ENCODE measurements at places on chromosomes 16 and 17. TPM values are rescaled to one million over a fixed set of nuclear protein-coding genes. Genes with fewer than 3 reads are reported as not detected.

Gene MPP2
- total RNA-seq: 6.0 TPM

Gene SCNN1G
- not detected for total RNA-seq

Gene BIRC5
- total RNA-seq: 93.7 TPM

Gene TMEM100
- not detected for total RNA-seq

Gene DOC2B
- total RNA-seq: not detected

Gene KRTAP4-12
- total RNA-seq: not detected

Gene NPIPB12
- 67.9 TPM for total RNA-seq

Gene RPS6KB1
- total RNA-seq: 44.2 TPM

Gene FBXO39
- not detected for total RNA-seq

DNA sequence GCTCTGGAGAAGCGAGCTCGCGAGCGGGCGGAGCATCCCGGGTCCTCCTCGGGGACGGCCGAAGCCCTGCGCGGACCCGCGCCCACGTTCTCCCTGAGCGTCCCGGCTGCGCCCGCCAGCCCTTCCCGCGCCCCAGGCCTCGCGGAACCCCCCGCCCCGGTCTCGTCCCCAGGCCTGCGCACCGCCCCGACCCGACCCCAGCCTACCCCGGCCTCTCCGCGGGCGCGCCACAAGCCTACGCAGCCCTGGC, 159 bp downstream of the USP36 start:
- peaks cover 36% of the 10 kb centered on the region for H3K36me3 ChIP-seq
- H3K4me3 ChIP-seq: peak overlapping the region; percentile 87
- H3K27ac ChIP-seq: peak overlapping the region; percentile 95

DNA sequence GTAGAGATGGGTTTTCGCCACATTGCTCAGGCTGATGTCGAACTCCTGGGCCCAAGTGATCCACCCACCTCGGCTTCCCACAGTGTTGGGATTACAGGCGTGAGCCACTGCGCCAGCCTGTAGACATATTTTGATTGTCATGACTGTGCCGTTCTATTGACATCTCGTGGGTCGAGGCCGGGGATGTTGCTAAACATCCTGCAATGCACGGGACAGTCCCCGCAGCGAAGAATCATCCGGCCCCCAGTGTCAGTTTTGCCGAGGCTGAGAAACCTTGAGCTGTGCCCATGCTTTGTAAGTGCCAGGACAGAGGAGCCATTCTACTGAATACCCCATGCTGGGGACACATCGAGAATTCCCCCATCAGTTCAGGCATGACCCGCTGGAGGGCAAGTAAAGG, 69.1 kb upstream of the GSE1 start:
- no peak overlapping the region for H3K27ac ChIP-seq
- H3K27me3 ChIP-seq: no peaks in the 10 kb centered on the region
- H3K4me1 ChIP-seq: no peaks in the 10 kb centered on the region
- H3K4me3 ChIP-seq: no peak overlapping the region

DNA sequence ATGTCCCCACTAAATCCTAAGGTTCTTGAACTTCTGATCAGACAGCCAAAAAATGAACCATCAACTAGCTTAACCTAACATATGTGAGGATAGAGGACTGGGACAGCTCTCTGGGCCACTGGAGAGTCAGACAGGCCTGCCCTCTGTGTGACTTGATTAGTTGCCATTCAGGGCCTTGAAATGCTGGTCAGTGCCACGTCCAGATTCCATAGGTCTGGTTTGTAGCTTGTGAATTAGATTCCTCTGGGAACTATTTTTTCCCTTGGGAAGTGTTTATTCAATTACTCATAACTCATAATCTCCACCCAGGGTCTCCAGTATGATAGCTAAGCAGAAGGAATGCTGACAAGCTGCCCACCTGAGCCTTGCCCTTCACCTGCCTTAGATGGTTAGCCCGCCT, 48.2 kb downstream of the IGF2BP1 start:
- H3K36me3 ChIP-seq: no peaks in the 10 kb centered on the region
- H3K27me3 ChIP-seq: no peaks in the 10 kb centered on the region
- no peaks in the 10 kb centered on the region for H3K4me1 ChIP-seq
- no peak overlapping the region for H3K27ac ChIP-seq

DNA sequence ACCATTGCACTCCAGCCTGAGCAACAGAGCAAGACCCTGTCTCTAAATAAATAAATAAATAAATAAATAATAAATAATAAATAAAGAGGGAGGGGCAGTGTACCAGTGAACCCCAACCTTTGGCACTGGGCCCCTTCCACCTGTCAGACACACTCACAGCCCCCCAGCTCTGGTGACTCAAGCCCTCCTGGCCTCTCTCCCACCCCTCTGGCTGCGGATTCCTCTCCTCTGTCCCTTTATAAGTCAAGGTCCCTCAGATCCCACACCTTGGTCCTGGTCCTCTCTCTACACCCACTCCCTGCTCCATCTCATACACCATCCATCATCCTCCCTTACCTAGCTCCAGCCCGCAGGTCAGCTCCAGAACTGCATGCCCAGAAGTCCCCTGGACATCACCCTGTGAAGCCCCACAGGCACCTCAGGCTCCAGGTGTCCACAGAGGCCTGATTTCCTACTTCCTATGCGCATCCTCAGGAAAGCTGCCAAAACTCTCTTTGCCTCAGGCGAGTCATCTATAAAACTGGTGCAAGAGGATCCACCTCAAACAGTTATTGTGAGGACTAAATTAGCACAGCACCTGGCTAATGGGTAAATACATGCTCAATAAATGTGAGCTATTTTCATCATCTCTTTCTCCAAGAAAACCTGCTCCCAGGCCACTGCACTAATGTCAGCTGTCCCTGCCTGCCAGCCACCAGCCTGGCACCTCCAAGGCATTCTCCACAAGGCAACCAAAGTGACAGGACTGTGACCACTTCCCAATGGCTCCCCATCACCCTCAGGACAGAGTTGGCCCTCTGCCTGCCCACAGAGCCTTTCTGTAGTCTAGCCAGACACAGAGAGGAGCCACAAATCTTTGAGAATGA, 46.8 kb downstream of the BEAN1 start:
- H3K4me1 ChIP-seq: peaks cover 23% of the 10 kb centered on the region
- no peaks in the 10 kb centered on the region for H3K36me3 ChIP-seq
- H3K4me3 ChIP-seq: no peak overlapping the region
- no peaks in the 10 kb centered on the region for H3K27me3 ChIP-seq
- no peak for DNase-seq

GRCh38 chr17:1473841-1474240, 17.8 kb upstream of the CRK start:
- peak; percentile 60 for DNase-seq
- peaks cover 7% of the 10 kb centered on the region for H3K36me3 ChIP-seq
- H3K4me1 ChIP-seq: peaks cover 15% of the 10 kb centered on the region
- H3K27ac ChIP-seq: no peak overlapping the region

DNA sequence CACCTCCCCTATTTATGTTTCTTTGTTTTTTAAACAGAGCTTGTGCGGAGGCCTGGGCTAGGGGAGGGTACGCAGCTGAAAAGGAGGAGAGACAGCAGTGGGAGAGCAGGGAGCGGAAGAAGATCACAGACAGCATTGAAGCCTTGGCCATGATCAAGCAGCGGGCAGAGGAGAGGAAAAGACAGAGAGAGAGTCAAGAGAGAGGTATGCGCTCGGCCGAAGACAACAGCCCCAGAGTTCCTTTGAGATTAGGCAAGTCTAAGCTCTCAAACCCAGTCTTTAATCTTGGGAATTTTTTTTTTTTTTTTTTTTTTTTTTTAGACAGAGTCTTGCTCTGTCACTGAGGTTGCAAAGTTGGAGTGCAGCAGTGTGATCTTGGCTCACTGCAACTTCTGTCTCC, 20.6 kb downstream of the DNAAF1 start:
- H3K27ac ChIP-seq: no peak overlapping the region
- H3K36me3 ChIP-seq: no peaks in the 10 kb centered on the region
- no peak overlapping the region for H3K4me3 ChIP-seq
- no peak for DNase-seq
- peaks cover 10% of the 10 kb centered on the region for H3K27me3 ChIP-seq

DNA sequence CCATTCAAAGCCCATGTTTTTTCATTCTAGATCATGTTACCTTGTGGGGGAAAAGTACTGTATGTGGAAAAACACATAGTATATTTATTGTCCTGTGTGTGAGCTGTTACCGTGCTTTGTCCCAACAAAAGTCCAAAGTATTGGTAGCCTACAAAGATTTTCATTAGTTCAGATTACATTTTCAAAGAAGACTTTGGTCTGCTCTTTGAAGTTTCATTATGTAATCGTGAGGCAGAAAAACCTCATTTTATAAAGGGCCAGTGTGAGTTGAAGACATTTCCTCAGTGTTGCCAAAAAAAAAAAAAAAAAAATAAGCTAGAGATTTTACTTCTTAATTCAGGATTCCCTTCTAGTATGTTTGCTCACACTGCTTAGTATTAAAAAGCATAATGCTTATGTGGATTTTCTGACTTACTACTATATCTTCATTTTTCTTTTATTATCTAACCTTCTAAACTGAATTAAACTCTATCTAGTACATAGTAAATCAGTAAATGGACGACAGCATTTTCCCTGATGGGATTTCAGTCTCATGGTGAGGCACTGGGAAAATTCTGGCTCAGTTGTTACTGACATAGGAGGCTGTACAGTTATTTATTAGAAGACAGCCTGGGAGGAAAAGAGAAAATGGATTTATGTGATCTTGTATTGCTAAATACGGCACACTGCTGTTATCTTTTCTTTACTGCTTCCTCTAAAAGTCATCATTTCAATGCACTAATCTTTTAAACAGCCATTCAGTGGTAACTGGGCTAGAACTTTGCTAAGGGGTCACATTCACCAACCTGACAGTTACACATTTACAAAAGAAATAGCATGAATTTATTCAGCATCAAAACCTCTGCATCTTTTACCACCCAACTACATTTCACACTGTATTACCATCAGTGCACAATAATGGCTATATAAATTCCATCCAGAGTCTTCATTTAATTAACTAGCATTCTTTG, 100.6 kb downstream of the STXBP4 start:
- no peak overlapping the region for H3K4me3 ChIP-seq
- H3K4me1 ChIP-seq: peaks cover 7% of the 10 kb centered on the region
- H3K27ac ChIP-seq: no peak overlapping the region
- no peak for DNase-seq
- H3K27me3 ChIP-seq: no peaks in the 10 kb centered on the region
- H3K36me3 ChIP-seq: no peaks in the 10 kb centered on the region

GRCh38 chr16:21719283-21719682, 55.5 kb downstream of the OTOA start:
- H3K4me3 ChIP-seq: no peak overlapping the region
- H3K27me3 ChIP-seq: no peaks in the 10 kb centered on the region
- H3K4me1 ChIP-seq: peaks cover 9% of the 10 kb centered on the region
- no peaks in the 10 kb centered on the region for H3K36me3 ChIP-seq

GRCh38 chr16:53453928-53454327, 19.7 kb downstream of the RBL2 start:
- DNase-seq: no peak
- H3K4me1 ChIP-seq: peaks cover 80% of the 10 kb centered on the region
- no peaks in the 10 kb centered on the region for H3K27me3 ChIP-seq
- H3K36me3 ChIP-seq: peaks cover 52% of the 10 kb centered on the region
- peak overlapping the region; percentile 87 for H3K27ac ChIP-seq
- peak overlapping the region; percentile 35 for H3K4me3 ChIP-seq

GRCh38 chr16:85872734-85873133, 26.2 kb upstream of the IRF8 start:
- H3K4me1 ChIP-seq: peaks cover 35% of the 10 kb centered on the region
- H3K27me3 ChIP-seq: peaks cover 18% of the 10 kb centered on the region
- H3K36me3 ChIP-seq: no peaks in the 10 kb centered on the region
- no peak overlapping the region for H3K27ac ChIP-seq

DNA sequence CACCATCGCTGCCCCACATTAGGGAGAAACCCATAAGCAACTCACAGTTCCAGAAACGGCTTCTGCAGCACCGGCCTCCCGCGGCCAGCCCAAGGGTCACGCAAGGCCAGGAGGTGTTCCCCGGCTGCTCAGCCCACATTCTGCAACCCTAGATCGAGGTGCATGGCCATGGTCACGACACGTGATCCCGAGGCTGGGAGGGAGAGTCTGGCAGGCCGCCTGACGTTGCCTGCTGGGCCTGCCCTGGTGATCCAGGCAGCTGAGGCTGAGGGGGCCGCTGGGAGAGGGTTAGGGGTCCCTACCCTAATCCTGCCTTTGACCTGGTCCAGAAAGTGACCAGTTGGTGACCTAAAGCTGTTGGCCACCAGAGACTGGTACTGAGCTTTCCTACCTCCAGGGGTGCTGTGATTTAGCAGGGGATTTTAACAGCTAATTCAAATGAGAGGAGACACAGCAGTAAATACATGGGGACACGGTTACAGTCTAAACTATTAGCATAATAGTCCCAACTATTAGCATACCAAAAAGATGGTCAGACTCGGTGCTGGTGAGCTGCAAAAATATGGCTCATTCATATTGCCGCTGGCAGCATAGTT, 97.4 kb upstream of the CIBAR2 start:
- H3K27me3 ChIP-seq: no peaks in the 10 kb centered on the region
- H3K27ac ChIP-seq: no peak overlapping the region
- H3K36me3 ChIP-seq: no peaks in the 10 kb centered on the region
- DNase-seq: no peak
- no peak overlapping the region for H3K4me3 ChIP-seq
- no peaks in the 10 kb centered on the region for H3K4me1 ChIP-seq

- no peak for DNase-seq
- no peaks in the 10 kb centered on the region for H3K4me1 ChIP-seq
- H3K27me3 ChIP-seq: no peaks in the 10 kb centered on the region
- H3K4me3 ChIP-seq: no peak overlapping the region
Observed at GRCh38 chr17:68134046-68134637, 98.6 kb downstream of the KPNA2 start.

DNA sequence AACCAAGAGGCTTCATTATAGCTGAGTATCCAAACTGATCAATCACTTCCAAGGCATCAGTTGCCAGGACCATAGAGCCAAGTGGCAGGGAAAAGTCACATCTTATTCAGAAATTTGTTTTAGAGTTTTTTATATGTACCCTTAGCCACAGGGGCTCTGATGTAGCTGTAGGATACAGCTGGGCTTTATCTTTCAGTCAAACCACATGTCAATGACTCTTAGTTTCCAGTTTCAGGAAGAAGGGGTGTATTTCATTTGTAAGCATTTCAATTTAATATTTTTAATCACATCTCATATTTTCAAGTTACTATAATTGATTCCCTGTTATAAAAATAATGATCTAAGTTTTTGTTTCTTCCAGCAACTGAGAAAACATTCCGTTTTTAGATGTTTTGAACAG, 2.9 kb upstream of the FLCN start:
- H3K36me3 ChIP-seq: peaks cover 3% of the 10 kb centered on the region
- no peak overlapping the region for H3K27ac ChIP-seq
- H3K27me3 ChIP-seq: no peaks in the 10 kb centered on the region
- peak overlapping the region; percentile 90 for H3K4me3 ChIP-seq
- peaks cover 36% of the 10 kb centered on the region for H3K4me1 ChIP-seq

DNA sequence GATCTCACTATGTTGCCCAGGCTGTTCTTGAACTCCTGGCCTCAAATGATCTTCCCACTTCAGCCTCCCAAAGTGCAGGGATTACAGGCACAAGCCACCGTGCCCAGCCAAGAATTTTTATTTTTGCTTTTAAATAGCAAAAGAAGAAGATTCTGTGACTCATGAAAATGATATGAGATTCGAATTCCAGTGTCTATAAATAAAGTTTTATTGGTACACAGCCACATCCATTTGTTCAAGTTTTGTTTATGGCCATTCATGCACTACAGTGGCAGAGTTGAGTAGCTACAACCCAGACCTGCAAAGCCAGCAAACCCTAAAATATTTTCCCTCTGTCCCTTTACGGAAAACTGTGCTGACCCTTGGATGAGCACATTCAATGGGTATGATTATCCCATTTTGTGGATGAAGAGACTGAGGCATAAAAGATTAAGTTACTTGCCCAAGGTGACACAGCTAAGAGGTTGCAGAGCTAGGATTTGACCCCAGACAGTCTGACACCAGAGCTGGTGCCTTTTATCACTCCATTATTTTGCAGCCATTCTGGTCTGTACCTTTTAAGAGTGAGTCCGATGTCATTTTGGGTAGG, 34.2 kb downstream of the SCNN1G start:
- H3K27me3 ChIP-seq: peaks cover 5% of the 10 kb centered on the region
- no peaks in the 10 kb centered on the region for H3K4me1 ChIP-seq
- DNase-seq: no peak
